Activated CD8-positive, alpha-beta memory T cell treated with anti-CD3 and anti-CD28 coated beads, Interleukin-2, amount 10 ng/mL, durations not matched to agents 7 days and 5 days (primary cell): ENCODE measurements at places on chromosomes 11 and 22.

- DNase-seq: no peak
Measured at GRCh38 chr11:59262177-59262818, 49.6 kb upstream of the MPEG1 start.

DNA sequence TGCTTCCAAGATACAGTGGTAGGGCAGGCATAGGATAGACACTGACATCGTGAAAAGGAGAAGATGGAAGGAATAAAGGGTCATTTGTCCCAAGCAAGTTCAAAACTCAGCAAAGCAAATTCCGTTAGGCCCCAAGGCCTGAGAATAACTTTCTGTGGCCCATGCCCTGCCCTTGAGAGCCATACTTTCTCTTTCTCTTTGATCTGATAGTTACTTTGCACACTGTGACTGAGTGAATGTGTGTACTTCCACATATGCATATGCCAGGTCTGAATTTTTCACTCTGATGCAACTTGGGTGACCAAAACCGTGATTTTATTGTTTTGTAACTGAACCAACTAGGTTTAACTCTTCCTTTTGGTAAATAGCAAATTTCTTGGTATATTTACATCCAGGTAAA lies 371.5 kb downstream of the RAB38 start:
- no peak for DNase-seq

GRCh38 chr11:2885017-2885677 lies 428 bp downstream of the CDKN1C start:
- no peak for DNase-seq

DNA sequence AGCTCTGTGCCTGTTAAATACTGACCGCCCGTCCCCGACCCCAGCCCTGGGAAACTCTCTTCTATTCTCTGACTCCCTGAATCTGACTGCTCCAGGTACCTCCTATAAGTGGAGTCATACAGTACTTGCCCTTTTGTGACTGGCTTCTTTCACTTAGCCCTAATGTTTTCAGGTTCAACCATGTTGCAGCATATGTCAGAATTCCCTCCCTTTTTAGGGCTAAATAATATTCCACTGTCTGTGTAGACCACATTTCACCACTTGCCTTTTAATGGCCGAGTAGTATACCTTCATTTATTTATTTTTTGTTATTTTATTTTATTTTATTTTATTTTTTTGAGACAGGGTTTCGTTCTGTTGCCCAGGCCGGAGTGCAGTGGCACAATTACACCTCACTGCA lies 100.6 kb downstream of the RPS6KA4 start:
- no peak for DNase-seq

DNA sequence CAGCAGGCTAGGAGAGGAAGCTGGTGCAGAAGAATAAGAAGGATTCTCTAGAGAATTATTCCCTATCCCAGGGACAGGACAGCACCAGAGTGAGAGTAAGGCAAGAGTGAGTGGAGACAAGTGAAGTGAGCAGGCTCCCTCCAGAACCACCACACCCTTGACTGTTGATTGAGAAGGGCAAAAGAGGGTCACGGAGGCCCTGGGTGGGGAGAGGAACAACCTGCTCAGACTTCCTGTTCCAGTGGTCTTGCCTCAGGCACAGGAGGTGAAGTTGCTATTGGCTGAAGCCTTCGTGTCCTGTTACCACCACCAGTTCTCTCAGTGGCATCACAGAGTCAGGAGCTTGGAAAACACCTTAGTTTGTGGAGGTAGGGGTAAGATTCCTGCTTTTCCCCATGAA lies 51.7 kb upstream of the CCDC89 start:
- peak; percentile 66 for DNase-seq

DNA sequence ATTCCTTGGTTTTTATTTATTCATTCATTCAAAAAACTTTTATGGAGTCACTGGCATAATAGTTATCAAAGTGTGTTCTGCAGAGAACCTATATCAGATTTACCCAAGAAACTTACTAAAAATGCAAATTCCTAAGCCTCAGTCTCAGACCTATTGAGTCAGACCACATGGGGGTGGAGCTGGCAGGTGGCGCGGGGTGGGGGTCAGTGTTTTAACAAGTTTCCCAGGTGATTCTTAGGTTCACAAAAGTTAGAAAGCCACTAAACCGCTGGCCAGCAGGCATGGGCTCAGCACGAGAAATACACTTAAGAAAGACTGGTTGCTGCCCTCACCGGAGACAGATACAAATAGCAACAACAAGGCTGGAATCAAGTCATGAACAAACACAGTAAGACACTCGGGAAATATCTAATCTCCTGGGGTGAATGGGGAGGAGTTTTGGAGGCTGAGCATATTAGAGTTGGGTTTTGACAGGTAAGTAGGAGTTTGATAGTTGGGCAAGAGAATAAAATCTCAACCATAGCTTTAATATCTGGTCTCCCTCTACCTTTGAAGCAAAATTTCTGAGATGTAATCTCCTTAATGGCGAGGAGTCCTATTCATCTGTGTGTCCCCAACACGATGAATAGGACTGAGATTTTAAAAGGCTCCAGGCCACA lies 167.5 kb upstream of the NECTIN1 start:
- DNase-seq: no peak

- no peak for DNase-seq
Measured at GRCh38 chr11:81700076-81700475, 1033.6 kb downstream of the FAM181B start.

GRCh38 chr22:29697853-29698598 lies 21.8 kb upstream of the CABP7 start:
- no peak for DNase-seq

- no peak for DNase-seq
Measured at GRCh38 chr22:33658775-33659174, 261.5 kb downstream of the LARGE1 start.

- no peak for DNase-seq
Measured at GRCh38 chr22:46001426-46002106, 24.6 kb upstream of the WNT7B start.

- DNase-seq: no peak
Measured at GRCh38 chr11:72637198-72637597, 37.0 kb downstream of the PDE2A start.

DNA sequence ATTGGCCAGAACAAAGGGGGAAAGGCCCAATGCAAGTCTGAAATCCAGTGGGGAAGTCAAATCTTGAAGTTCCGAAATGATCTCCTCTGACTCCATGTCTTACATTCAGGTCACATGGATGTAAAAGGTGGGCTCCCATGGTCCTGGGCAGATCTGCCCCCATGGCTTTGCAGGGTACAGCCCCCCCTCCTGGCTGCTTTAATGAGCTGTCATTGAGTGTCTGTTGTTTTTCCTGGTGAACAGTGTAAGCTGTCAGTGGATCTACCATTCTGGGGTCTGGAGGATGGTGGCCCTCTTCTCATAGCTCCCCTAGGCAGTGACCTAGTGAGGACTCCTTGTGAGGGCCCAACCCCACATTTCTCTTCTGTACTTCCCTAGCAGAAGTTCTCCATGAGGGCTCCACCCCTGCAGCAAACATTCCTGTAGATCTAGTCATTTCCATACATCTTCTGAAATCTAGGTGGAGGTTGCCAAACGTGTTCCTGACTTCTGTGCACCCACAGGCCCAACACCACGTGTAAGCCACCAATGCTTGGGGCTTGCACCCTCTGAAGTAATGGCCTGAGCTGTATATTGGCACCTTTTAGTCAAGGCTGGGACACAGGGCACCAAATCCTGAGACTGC lies 9.3 kb downstream of the CARD18 start:
- no peak for DNase-seq

GRCh38 chr11:134674974-134675373 lies 262.9 kb upstream of the B3GAT1 start:
- no peak for DNase-seq
